ENCODE measurements at places on chromosomes 6 and 20. TPM values are rescaled to one million over a fixed set of nuclear protein-coding genes. Genes with fewer than 3 reads are reported as not detected.

The EFCAB8 gene
- total RNA-seq, result 0.25 TPM

The HLA-DPA1 gene
- 571 TPM for total RNA-seq

The SEMG1 gene
- not detected for total RNA-seq

DNA sequence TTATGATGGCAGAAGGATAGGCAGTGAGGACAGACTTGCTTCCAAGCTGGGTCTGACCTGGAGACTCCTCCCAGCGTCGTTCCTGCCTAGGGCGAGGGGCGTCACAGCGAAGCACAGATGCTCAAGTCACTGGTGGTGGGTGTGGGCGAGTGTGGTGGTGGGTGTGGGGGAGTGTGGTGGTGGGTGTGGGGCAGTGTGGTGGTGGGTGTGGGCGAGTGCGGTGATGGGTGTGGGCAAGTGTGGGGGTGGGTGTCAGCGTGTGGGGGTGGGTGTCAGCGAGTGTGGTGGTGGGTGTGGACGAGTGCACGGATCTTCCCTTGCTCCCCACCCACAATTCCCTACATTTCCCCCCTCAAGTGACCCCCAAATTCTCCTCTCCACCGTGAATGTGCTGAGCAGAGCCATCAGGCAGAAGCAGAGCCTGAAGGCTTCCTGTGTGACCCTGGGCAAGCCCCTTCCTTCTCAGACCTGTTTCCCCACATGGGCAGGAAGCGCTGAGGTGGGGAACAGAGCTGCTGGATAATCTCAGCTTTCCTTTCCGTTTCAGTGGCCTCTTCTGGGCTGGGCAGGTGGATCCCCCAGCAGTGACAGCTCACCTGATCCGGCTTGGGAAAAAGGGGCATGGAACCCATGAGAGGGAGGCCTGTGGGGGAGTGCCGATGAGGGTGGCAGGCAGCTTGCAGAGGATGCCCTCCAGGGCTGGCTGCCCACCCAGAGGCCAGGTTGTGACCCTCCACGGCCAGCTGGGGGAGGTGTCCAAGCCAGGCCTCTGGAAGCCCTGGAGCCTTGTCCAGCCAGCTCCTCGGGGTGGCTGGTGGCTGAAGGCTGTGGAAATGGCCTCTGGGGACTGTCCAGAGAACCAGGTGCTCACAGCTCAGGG lies 42.9 kb downstream of the RSPO4 start:
- no peak overlapping the region for H3K27ac ChIP-seq
- H3K4me1 ChIP-seq, result no peaks in the 10 kb centered on the region
- no peak for DNase-seq
- H3K36me3 ChIP-seq, result no peaks in the 10 kb centered on the region
- no peaks in the 10 kb centered on the region for H3K27me3 ChIP-seq

- H3K4me3 ChIP-seq, result no peak overlapping the region
- peaks cover 18% of the 10 kb centered on the region for H3K4me1 ChIP-seq
- no peak for DNase-seq
- no peaks in the 10 kb centered on the region for H3K27me3 ChIP-seq
Observed at GRCh38 chr20:47867831-47868230, 82.5 kb upstream of the SULF2 start.

DNA sequence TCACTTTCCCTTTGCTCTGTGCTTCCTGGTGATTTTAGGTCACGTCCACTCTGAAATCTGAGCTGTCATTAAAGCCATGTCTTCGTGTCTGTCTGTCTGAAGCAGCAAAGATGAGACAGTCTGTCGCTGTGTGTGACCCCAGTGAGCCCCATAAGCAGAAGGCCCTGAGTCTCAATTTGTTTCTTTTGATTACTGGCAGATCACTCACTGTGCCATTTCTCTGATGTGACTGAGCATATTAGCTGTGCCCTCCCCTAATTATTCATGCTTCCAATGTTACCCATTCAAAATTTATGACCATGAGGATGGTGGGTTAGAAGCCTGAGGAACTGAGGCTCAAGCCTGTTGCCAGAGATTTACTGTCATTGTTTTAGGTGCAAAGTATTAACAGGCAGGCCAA lies 117.6 kb downstream of the PLCB1 start:
- H3K27me3 ChIP-seq, result no peaks in the 10 kb centered on the region
- no peak for DNase-seq

GRCh38 chr6:53336070-53336469 lies 12.7 kb downstream of the ELOVL5 start:
- H3K4me1 ChIP-seq, result peaks cover 35% of the 10 kb centered on the region
- 0 out of 2 replicates have a peak, but pooled peaks cover 11% of the 10 kb centered on the region for H3K36me3 ChIP-seq
- DNase-seq, result no peak
- H3K27me3 ChIP-seq, result no peaks in the 10 kb centered on the region

Data from Karpas-422 (cell line).